ENCODE measurements at places on chromosomes 1 and 21.

GRCh38 chr1:109719337-109719837 is 7.3 kb downstream of the GSTM5 start:
- no peak for DNase-seq

DNA sequence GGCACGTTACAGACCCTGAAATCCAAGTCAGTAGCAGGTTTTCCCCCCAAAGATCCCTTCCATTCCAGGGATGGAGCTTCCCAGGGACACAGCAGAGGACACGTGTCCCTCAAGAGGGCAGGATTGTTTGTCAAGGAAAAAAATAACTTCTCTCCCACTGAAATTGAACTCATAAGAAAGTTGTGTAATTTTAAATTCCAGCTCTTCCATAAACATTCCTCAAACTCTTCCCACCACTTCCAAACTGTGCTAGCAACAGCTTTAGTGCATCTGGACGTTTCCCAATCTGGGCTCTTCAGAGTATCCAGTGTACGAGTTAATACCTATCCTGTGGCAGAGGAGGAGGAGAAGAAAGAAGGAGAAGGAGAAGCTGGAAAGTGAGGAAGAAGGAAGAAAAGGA is 79.6 kb downstream of the PSMG1 start:
- no peak for DNase-seq

GRCh38 chr1:193348091-193348768 is 161.8 kb upstream of the B3GALT2 start:
- no peak for DNase-seq

GRCh38 chr1:172357753-172358385 is 62.6 kb upstream of the C1orf105 start:
- no peak for DNase-seq

DNA sequence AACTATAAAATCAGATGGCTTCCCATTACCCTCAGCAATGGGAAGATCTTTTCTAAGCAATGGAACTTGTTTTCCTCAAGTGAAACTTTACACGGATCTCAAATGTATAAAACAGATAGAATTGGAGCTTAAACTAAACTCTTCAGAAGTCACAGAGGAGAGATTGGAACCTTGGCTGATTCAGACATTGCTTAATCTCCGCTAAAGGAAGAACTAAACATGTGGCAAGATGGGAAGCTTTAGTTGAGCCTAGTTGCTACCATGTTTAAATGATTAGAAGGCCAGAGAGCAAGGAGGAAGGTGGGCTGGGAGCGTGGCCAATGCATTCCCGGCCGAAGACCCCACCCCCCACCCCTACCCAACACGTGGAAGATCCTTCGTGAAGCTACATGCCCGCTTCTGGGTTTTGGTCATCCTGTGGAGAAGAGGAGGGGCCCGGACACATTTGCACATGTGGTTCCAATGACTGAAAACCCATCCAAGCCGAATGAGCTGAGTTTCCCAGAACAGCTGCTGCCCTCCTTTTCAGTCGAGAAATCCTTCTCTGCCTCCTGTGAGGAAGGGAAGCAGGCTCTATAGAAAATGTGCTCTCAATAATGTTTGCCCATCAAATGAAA is 164.3 kb downstream of the MIS18A start:
- no peak for DNase-seq

GRCh38 chr1:23791516-23792047 is 637 bp downstream of the LYPLA2 start:
- no peak for DNase-seq

DNA sequence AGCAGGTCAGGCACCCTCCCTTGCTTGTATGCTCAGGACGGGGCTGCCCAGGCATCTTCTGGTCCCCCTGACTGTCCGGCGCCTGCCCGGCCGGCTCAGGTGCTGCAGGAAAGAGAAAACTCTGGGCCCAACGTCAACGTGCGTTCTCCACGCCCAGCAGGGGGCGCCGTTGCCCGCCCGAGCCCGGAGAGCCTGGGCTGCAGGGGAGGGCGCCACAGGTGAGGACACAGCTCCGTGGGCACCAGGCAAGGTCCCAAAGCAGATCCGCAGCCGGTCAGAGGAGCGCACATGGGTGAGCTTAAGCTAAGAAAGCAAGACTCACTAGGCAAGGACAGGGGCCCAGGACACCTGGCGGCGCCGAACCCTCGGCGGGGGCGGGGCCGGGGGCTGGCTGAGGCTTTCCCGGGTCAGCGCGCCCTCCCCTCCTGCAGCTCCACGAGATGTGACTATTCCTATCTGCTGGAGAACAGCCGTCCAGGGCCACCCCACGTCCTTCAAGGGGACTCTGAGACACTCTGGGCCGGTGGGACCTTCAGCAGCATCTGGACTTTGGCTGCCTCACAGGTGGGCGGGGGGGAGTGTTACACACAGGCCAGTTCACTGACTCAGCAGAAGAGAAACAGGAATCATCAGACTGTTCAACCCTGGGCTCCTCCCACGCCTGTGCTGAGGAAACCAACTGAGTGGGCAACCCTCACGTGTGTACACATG is 29.3 kb downstream of the KRTAP10-1 start:
- DNase-seq = no peak
